SK-N-SH (cell line): ENCODE measurements at places on chromosomes 5 and 9. TPM values are rescaled to one million over a fixed set of nuclear protein-coding genes. Genes with fewer than 3 reads are reported as not detected.

SLC30A5 gene
- 28.5 and 32.9 TPM in 2 replicates for polyA plus RNA-seq

PDE6A gene
- polyA plus RNA-seq, result 0.05 and 0.06 TPM in 2 replicates

IQGAP2 gene
- 2.1 and 2.6 TPM in 2 replicates for polyA plus RNA-seq

IFNE gene
- 0.05 and 0.08 TPM in 2 replicates for polyA plus RNA-seq

ESM1 gene
- polyA plus RNA-seq, result 36.5 and 37.4 TPM in 2 replicates

HTR4 gene
- polyA plus RNA-seq, result not detected in 2 replicates

NPR3 gene
- 35.8 and 49.7 TPM in 2 replicates for polyA plus RNA-seq

PCDHA4 gene
- polyA plus RNA-seq, result 1.2 and 1.4 TPM in 2 replicates

DNA sequence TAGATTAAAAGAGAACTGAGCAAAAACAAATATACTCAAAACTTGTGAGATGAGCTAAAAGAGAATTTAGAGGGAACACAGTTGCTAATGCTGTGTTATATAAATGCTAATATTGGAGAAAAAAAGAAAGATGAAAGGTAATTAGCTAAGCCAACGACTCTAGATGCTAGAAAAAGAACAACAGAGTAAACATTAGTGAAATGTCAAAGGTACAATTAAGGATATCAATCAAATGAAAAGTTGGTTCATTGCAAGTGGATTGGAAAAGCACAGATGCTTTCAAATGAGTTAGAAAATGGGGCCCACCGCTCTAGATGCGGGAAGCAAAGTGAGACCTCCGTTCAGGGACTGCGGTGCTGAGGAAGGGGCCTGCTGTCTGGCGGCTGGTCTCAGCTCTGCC, 17.9 kb upstream of the BARHL1 start:
- DNase-seq, result no peak
- H3K36me3 ChIP-seq, result no peaks in the 10 kb centered on the region
- no peak overlapping the region for H3K27ac ChIP-seq
- no peaks in the 10 kb centered on the region for H3K27me3 ChIP-seq

DNA sequence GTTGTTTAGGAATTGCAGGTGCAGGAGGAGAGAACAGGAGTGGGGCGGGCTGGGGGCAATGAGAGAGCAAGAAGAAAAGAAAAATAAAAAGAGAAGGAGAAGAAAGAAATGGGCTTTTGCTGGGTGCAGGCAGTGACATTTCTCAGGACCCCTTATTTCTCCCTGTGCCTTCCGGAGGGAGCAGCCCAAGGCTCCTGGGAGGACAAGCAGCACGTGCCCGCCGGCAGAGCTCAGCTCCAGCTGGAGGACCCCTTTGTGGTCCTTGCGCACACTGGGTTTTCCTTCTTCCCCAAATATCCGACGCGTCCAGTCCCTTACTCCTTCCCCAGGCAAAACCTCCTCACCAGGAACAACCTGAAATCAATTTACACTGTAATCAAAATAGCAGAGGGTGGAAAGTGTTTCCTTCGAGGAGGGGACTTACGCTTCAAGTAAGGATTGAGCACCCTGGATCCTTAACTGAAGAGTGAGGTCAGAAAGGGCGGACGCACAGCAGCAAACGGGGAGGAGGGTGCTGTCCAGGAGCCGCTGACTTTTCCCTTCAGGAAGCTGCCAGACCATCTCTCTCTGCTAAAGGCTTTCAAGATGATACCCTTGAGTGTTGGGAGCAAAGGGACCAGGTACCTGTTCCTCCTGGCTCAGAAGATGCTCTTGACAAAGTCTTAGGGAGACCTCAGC, 2.1 kb downstream of the BTNL9 start:
- H3K27ac ChIP-seq, result no peak overlapping the region
- DNase-seq, result no peak
- peaks cover 60% of the 10 kb centered on the region for H3K27me3 ChIP-seq
- H3K36me3 ChIP-seq, result no peaks in the 10 kb centered on the region
- H3K4me3 ChIP-seq, result no peak overlapping the region

GRCh38 chr5:87361536-87362213, 51.1 kb downstream of the CCNH start:
- peaks cover 85% of the 10 kb centered on the region for H3K36me3 ChIP-seq
- H3K4me1 ChIP-seq, result no peaks in the 10 kb centered on the region; the same call in 1 of the 2 replicates
- no peaks in the 10 kb centered on the region for H3K27me3 ChIP-seq

DNA sequence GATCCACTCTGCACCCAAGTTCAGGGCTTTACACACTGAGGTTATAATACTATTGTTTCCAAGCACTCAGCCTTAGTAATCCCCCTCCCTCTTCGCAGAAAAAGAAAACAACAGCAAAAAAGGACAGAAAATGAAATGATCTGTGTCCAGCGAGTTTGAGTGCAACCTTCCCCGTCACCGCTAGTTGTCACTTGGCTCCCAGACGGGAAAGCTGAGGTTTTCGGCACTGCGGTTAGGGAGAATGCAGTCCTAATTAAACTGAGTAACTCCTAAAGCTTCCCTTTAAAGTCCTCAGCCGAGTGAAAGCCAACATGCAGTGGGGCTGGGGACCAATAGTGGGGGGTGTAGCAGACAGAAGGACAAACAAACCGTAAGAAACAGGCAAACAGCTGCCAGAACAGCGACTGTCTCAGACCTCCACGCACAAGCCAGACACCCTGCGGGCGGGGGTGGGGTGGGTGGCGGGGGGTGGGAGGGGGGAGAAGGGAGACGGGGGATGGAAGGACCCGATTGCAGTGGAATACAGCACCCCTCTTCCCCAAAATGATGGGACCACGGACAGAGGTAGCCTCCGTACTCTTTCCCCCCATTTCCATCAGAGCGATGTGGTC, 680 bp downstream of the GLRA1 start:
- H3K4me1 ChIP-seq, result peaks cover 3% of the 10 kb centered on the region; the same call in 1 of the 2 replicates
- no peak overlapping the region for H3K27ac ChIP-seq

DNA sequence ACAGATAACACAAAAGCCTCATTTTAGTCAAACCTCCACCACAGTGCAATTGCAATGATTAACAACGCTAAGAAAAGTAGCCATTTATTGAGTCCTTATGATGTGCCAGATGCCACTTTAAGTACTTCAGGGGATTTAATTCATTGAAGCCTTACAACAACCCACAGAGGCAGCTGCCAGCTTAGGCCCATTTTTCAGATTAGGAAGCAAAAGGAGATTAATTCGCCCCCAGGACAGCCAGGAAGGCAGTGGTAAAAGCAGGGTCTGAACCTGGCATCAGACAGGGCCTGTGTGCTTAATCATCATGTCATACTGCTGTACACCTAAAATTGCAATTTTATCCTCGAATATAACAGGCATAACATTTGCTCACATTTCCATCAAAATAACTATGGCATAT, 23.9 kb downstream of the MED27 start:
- DNase-seq, result no peak
- no peak overlapping the region for H3K27ac ChIP-seq
- H3K36me3 ChIP-seq, result no peaks in the 10 kb centered on the region
- no peaks in the 10 kb centered on the region; the same call in 1 of the 2 replicates for H3K4me1 ChIP-seq

DNA sequence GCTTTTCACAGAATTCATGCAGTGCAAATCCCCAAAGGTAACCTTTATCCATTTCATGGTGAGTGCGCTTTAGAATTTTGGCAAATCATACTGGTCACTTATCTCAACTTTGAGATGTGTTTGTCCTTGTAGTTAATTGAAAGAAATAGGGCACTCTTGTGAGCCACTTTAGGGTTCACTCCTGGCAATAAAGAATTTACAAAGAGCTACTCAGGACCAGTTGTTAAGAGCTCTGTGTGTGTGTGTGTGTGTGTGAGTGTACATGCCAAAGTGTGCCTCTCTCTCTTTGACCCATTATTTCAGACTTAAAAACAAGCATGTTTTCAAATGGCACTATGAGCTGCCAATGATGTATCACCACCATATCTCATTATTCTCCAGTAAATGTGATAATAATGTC, 21.3 kb downstream of the PCA3 start:
- DNase-seq, result no peak
- no peaks in the 10 kb centered on the region for H3K36me3 ChIP-seq
- no peak overlapping the region for H3K27ac ChIP-seq
- no peaks in the 10 kb centered on the region for H3K4me1 ChIP-seq
- H3K27me3 ChIP-seq, result peaks cover 31% of the 10 kb centered on the region; the same call in 1 of the 2 replicates

GRCh38 chr5:27048510-27048909, 10.1 kb upstream of the CDH9 start:
- no peak overlapping the region for H3K4me3 ChIP-seq
- DNase-seq, result no peak
- no peaks in the 10 kb centered on the region for H3K4me1 ChIP-seq
- H3K27ac ChIP-seq, result no peak overlapping the region
- no peaks in the 10 kb centered on the region for H3K36me3 ChIP-seq

GRCh38 chr5:75053304-75054133, 1.2 kb upstream of the GCNT4 start:
- H3K4me1 ChIP-seq, result no peaks in the 10 kb centered on the region
- H3K4me3 ChIP-seq, result peak overlapping the region; percentile 69
- DNase-seq, result peak; percentile 78
- no peaks in the 10 kb centered on the region for H3K27me3 ChIP-seq
- H3K27ac ChIP-seq, result no peak overlapping the region
- H3K36me3 ChIP-seq, result no peaks in the 10 kb centered on the region

DNA sequence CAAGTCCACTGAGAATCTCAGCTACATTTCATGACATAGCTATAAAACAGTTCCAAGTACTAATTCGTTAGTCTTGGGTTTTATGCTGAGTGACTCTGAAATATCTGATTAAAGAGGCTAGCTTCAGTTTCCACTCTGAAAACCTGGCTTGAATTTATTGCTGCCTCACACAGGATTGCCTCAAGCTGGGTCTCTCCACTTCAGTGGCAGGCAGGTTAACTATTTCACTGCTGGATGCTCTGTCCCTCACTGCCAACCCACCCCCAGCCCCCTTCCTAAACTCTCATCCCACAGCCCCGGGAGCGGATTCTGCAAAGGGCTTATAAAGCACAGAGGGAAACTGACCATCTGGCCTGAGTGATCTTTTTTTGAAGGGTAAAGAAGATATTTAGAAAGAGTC, 318.3 kb downstream of the MLLT3 start:
- no peak overlapping the region for H3K27ac ChIP-seq
- peak; percentile 9 for DNase-seq
- H3K4me1 ChIP-seq, result no peaks in the 10 kb centered on the region; the same call in 1 of the 2 replicates
- no peaks in the 10 kb centered on the region for H3K36me3 ChIP-seq
- no peaks in the 10 kb centered on the region for H3K27me3 ChIP-seq

DNA sequence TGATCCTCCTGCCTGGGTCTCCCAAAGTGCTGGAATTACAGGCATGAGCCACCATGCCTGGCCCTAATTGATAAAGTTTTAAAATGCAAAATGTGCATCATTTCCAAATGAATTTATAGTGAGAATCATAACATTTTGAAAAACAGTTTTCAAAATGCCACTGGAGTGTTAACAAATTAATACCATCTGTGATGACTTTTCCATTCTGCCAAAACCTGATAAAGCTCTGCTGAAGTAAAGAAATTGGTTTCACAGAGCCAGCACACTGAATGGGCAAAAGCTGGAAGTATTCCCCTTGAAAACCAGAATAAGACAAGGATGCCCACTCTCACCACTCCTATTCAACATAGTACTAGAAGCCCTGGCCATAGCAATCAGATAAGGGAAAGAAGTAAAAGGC, 89.6 kb downstream of the MUSK start:
- H3K4me1 ChIP-seq, result peaks cover 4% of the 10 kb centered on the region
- no peaks in the 10 kb centered on the region for H3K36me3 ChIP-seq
- no peak overlapping the region for H3K4me3 ChIP-seq
- H3K27me3 ChIP-seq, result no peaks in the 10 kb centered on the region
- H3K27ac ChIP-seq, result no peak overlapping the region
